ENCODE measurements at places on chromosomes 2 and 18.

GRCh38 chr18:48468151-48468550 is 59.0 kb upstream of the ZBTB7C start:
- DNase-seq, result no peak

DNA sequence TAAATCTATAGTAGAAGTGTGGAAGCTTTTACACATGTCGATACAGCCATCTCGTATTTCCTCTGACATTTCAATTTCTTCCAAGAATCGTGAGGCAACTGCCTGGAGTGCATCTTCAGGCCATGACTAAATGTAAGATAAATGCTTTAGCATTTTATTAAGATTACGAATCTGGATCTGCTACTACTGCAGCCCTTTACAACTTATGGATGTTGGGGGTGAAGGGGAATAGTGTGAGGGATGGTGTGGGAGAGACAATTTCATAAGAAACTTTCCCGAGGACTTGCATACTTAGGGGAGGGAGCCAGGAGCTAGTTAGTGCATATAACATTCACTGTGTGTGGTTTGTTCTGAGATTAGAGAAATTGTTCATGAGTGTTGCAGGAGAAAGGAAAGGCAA is 204.8 kb downstream of the SLC39A10 start:
- no peak for DNase-seq

GRCh38 chr18:63539904-63540510 is 2.2 kb upstream of the SERPINB12 start:
- peak; percentile 68 for DNase-seq

- DNase-seq, result no peak
These were observed 53.9 kb downstream of the PHLPP1 start for GRCh38 chr18:62769216-62769615.

Measured in LHCN-M2 (cell line).